ENCODE measurements at places on chromosomes 4 and X.

GRCh38 chr4:48804584-48805301, 24.7 kb upstream of the FRYL start:
- DNase-seq, result no peak

DNA sequence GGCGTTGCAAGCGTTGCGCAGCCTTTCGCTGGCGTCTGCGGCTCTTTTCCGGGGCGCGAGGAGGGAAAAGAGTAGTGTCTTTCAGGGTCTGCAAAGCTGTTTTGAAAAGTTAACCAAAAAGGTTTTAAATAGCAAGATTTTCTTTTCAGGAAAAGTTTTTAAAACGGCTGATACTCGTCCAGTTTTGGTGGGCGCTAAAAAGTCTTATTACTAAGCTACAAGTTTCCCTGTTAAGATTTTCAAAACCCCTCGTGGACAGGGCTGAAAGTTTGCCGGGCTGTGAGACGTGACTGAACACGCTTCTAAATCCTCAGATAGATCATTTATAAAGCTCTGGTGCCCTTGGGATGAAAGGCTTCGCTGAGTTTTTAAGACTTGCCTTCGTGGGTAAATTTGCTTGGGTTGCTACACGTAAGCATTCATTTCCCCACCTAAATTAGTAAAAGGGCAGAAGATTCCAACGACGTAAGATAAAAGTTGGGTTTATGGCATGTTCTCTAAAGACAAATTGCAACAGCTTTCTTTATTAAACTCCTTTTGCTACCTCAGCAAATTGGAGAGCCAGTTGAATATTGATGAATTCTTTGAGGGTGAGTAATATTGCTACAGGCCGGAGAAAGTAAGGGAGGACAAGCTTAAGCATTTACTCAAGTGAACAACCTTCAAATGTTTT, 91.5 kb downstream of the HPRT1 start:
- DNase-seq, result no peak

DNA sequence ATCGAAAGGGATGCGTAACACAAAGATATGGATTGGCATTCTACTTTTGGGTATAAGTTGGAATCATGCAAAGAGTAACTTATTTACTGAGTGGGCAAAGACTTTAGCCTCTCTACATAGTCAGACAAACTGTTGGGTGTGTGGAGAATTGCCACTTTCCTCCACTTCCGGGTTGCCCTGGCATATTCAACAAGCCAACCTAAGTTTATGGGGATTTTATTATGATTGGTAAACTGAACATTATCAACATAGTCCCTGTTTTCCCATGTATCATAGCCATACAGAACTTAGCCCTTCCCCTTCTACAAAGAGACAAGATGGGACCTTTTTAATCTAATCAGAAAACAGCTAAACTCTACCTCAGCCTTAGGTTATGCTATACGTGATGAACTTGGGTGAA, 121.6 kb downstream of the AGTR2 start:
- no peak for DNase-seq

- peak; percentile 63 for DNase-seq
Observed at GRCh38 chr4:122576261-122577188, 44.3 kb downstream of the IL21 start.

DNA sequence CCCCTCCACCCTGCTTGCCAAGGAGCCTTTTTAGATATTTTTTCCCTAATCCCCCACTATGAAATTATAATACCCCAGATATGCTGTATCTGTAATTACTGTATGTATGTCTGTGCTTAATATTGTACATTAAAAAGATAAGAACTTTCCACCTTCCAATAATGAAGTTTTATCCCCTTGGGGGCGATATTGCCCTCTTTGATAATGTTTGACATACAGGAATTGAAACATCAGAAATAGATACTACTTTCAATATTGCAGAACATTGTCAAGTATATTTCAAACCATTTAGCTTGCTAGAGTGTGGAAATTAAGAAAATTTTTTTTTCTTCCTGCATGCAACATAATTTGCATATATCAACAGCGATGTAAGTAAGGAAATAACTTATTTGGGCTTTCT, 58.9 kb downstream of the NAF1 start:
- DNase-seq, result peak; percentile 29

- no peak for DNase-seq
Observed at GRCh38 chr4:154586296-154587033, 4.1 kb downstream of the FGA start.

- DNase-seq, result no peak
Observed at GRCh38 chr4:1297456-1298325, 8.0 kb downstream of the MAEA start.

DNA sequence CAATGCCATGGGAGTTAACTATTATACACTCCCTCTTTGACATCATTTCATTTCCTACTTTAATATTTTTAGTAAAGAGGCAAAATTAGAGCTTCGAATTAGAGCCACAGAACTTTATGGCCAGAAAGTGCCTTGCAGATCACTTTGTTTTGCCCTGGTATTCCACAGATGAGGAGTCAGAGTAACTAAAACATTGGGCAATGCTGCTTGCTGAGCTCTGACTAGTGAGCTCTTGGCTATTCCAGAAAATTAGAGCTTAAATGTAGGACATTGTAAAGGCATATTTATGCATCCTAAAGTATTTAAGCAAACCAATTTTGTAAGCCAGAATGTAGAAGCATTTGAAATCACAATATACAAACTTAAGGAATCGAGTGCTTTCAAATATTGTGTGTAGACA, 6.3 kb upstream of the ZNF827 start:
- DNase-seq, result no peak

- no peak for DNase-seq
Observed at GRCh38 chr4:38868059-38868960, 704 bp downstream of the FAM114A1 start.

GRCh38 chr4:140116442-140117104, 37.4 kb downstream of the MAML3 start:
- DNase-seq, result peak; percentile 72

- DNase-seq, result no peak
Observed at GRCh38 chr4:14410516-14410915, 591.8 kb upstream of the CPEB2 start.

DNA sequence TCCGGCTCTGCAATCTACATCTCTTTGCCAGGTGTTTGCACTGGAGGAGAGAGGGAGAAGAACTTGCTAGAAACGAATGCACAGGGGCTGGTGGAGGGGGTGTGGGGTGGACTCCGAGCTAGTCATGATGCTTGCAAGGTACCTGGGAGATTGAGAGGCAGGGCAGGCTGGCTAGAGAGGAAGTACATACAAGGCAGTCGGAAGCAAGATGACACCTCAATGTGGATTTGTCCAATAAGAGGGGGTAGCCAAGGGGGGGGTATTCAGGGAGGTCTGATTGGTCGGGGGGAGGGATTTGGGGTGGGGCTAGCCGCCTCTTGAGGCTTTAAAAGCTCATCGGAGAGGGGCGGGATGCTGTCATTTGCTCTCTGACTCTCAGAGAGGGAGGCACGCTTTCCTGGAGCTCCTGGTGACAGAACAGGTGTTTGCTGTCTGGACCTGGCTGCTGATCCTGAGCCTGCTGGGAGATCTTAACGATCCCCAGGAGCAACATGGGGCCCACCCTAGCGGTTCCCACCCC, at the start of gene GPR50:
Gene GPR50 (plus strand): TSS at position 354 of the 520 bp plus-strand sequence. CDS start 138 bp downstream, at position 492.
- no peak for DNase-seq

GRCh38 chr4:89039730-89040338, 17.2 kb downstream of the FAM13A start:
- DNase-seq, result no peak

GRCh38 chr4:7402526-7402925, 32.2 kb downstream of the PSAPL1 start:
- no peak for DNase-seq

- no peak for DNase-seq
Observed at GRCh38 chr4:19346636-19347035, 905.1 kb upstream of the SLIT2 start.

GRCh38 chrX:130885508-130885907, 17.5 kb downstream of the ENOX2 start:
- DNase-seq, result no peak
